ENCODE measurements at places on chromosomes 5 and 9.

DNA sequence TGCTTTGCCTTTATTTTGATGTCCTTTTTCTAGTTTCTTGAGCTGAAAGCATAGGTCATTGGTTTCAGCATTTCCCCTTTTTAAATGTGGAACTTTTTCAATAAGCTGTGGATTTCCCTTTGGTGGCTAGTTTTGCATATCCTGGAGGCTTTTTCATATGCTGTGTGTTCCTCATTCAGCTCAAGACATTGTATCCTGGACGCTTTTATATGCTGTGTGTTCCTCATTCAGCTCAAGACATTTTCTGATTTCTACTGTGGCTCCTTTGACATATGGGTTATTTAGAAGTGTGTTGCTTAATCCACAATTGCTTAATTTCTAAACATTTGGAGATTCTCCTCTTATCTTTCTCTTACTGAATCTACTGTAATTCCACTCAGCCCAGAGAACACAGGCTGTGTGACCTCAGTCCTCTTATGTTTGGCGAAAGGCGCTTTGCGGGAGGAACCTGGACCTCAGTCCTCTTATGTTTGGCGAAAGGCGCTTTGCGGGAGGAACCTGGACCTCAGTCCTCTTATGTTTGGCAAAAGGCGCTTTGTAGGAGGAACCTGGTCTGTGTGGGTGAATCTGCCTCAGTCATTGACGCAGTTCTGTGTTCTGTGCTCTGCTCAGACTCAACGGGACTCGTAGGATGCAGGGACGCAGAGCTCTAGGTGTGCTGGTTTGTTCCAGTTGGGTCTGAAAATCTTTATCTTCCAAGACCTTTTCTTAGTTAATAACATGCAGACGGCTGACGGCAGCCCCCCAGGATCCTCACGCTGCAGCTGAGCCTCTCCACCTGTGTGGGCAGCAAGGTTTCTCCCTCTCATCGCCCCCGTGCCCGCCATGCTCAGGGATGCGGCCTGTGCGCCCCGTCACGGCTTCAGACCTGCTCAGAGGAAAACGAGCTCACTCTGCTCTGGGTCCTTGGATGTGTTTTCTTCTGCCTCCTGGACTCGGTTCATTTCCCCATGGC, 6.0 kb upstream of the SLC9A3 start:
- DNase-seq, result no peak

DNA sequence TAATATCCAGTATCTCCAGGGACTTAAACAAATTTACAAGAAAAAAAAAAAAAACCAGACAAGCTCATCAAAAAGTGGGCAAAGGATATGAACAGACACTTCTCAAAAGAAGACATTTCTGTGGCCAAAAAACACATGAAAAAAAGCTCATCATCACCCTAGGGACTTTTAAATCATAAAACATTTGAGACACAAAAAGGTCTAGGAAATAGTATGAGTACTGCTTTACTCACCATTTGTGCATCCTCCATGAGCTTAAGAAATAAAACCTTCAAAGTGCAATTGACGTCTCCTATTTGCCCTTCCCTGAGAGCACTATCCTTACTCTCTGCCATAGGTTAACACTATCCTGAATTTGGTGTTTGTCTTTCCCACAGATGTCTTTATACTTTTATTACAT, 193.7 kb upstream of the NREP start:
- DNase-seq, result no peak

GRCh38 chr5:152170350-152170749, 234.7 kb downstream of the NMUR2 start:
- no peak for DNase-seq

DNA sequence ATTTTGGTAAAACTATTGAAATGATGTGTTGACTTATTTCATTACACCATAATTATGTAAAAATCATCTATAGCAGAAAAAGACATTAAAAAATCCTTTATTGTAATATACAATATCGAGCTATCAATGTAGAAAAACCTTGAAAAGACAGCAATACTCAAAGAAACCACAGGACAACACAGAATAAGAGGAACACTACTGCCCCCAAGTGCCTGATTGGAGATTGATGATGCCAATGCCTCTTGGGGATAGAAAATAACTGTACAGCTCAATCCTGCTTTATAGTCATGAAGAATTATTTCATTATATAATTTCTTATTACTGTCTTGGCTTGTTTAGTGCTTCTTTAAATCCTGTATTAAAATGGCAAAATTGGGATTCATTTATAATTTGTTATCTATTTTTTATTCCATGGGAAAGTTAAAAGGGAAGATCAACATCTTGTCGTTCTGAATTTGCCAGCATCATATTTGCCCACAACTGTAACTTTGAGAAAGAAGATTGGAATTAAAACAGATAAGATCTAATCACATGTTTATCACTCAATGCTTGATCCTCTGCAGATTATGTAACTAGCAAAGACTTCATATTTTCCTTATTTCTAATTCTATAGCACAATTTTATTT, 337.5 kb downstream of the CDH9 start:
- no peak for DNase-seq

- DNase-seq, result peak; percentile 22
Measured at GRCh38 chr9:127181315-127181580, 58.8 kb upstream of the ANGPTL2 start.

- DNase-seq, result no peak
Measured at GRCh38 chr9:14923701-14924100, 13.5 kb upstream of the FREM1 start.
